Vein endothelial cell (primary cell): ENCODE measurements at places on chromosomes 12 and 14. TPM values are rescaled to one million over a fixed set of nuclear protein-coding genes. Genes with fewer than 3 reads are reported as not detected.

CAPZA3 gene
- not detected in 2 replicates for total RNA-seq

FGF23 gene
- not detected in 2 replicates for total RNA-seq

FGF6 gene
- not detected in 2 replicates for total RNA-seq

VRTN gene
- not detected in 2 replicates for total RNA-seq
